ENCODE measurements at places on chromosomes 16 and 17.

GRCh38 chr16:88975511-88976061 is 1.4 kb downstream of the CBFA2T3 start:
- no peak for DNase-seq

DNA sequence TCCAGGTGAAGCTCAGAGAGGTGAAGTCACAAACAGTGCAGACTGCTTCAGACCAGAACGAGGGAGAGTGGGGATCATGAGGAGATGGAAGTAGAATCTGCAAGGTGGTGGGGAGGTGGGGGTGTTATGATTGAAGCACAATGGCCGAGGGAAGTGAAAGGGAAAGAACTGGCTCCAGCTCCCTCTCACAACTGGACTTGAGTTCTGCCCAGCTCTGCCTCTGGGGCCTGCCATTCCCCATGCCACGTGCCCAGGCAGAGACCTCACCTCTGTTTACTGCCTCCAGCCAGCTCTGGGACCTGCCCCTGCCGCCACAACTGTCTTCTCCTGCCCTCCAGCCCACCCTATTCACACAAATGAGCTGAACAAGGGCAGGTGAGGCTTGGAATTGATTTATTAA is 2.5 kb downstream of the PNMT start:
- no peak for DNase-seq

DNA sequence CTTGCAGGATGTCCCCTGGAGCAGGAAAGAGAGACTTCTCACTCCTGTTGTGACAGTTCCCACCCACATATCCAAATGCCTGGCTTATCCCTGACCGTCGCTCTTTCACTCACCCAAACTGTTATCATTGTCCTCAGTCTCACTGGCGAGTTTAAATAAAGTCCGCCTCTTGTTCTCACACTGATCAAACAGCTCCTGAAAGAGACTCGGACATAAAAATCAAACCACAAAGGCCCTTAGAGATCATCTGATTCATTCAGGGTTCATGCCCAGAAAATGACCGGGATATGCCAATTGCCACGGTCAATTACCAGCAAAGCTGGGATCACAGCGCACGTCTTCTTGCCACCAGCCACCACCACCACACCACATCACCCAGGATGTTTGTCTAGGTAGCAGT is 19.9 kb downstream of the GGA3 start:
- no peak for DNase-seq

DNA sequence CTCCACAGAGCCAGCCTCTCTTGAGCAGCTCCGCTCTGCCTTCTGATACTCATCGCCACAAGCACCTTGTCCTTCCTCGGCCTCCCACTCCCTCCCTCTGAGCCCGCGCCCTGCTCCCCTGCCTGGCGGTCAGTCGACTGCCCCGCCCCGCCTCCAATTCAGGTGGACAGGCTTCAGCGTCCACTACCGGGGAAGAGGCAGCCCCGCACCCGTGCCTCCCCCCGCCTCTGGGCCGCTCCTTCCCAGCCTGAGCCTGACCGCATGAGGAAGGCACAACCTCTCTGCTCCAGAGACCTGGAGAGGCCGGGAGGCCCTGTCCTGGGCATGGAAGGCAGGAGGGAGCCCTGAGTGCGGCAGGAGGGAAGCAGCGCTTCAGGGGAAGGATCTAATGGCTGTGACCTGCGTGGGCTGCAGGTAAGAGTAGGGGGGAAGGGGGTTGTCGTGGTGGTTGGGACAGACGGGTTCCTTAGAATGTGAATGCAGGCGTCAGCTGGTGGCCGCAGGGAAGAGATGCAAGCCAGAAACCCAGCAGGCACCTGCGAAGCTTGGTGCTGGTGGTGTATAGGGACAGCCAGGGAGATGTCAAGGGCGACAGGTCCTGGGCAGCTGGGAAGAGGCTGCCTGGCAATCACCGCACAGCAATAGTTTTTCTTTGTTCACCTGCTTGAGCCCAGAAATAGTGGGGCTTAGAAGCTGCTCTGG is 3.0 kb upstream of the SLC6A4 start:
- no peak for DNase-seq

- no peak for DNase-seq
Measured at GRCh38 chr16:86281421-86281820, 228.9 kb upstream of the FOXF1 start.

DNA sequence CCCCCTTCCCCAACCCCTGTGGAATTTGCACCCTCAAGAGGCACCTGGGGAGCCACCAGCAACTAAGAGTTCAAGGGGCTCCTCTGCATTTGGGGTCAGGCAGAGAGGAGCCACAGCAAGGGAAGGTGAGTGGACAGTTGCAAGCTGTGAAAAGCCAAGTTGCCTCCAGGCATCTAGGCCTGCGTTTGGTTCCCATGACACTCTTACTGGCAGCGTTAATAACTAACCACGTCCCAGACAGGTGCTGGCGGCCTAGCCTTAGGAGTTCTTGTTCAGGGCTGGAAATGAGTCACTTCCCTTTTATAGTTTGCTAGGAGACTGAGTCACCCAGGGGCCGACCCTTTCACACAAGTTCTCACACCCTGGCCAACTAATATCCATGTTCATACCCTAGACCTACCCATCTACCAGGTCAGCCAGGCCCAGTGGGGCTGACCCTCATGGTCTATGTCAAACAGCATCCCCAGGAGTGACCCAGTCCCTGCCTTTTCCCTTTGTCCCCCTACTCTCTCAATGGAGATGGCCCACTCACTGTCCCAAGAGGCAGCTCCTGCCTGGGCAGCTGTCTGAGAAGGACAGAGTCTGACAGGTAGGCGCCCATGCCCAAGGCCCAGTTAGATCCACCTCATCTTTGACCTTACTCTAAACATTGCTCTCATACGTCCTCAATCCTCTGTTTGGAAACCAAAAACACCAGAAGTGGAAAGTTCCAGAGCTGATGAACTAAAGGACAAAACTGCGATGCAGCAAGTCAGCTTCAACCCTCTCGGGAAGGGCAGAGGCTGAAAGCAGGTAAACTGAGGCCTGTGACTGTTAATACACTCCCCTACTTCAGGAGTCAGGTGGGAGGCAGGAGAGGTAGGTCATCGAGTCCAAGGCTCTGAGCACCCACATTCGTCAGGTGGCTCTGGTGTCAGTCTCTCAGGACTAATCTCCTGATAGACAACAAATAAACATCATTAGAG is 300.6 kb downstream of the SOX9 start:
- DNase-seq, result no peak

- DNase-seq, result no peak
Measured at GRCh38 chr16:3389663-3390338, 11.0 kb downstream of the ZSCAN32 start.

DNA sequence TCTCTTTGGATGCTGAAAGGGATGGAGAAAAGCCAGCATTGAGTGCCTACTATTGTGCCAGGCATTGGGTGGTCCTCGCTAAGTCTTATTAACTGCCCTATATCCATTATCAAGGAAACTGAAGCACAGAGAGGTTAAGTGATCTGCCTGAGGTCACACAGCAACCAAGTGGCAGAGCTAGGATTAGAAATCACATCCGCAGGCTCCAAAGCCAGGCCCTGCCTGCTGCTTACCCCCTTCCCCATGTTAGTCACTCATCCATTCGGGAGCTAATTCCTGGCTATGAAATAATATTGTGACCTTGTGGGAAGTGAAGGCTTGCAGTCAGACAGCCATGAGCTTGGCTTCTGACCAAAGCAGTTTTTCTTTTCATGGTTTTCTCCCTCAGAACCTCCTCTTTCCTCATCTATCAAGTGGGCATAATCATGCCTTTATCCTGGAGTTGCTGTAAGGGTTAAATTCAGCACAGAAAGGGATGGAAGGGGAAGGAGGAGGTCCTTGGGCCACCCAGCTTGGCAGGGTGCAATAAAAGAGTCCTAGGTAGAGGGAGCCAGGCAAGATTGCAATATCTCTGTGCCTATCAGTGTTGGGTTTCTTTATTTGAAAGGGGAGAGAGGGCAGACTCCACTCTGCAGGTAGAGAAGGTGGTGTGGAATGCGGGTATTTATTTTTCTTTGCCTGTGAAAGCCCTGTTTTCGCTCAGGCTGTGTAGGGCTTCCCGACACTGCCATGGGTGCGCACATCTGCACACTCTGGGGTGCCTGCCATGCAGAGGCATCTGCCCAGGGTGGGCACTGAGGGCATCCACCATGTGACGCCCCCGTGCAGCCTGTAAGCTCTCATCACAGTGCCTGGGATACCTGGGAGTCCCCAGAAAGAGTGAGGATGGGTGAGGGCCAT is 11.3 kb downstream of the RAI1 start:
- no peak for DNase-seq

DNA sequence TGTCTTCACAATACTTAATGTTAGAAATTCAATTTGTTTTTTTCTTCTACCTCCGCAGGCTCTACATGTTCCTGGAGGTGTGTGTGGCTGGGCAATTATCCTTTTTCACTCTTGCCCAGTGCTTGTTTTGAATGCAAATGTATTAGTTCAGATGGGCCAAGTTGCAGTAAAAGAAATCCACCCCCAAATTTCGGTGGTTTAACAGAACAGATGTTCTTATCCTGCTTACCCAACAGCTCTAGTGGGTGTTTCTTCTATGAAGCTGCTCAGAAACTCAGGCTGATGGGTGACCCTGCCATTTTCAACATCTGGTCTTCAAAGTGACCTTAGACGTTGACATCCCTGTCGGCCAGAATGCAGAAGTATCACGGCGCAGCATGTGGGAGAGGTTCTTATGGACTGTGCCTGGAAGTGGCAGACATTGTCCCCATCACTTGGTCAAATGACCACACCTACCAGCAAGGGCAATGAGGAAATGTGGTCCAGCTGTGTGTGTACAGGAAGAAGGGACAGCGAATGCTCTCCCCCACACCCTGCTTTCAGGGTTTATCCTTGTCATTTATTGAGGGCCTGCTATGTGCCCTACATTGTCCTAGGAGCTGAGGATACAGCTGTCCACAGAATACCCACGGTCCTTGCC is 157.3 kb downstream of the CDH13 start:
- DNase-seq, result no peak

Data from hippocampal formation (tissue), 2 donors.